ENCODE measurements at places on chromosomes 13 and 19. TPM values are rescaled to one million over a fixed set of nuclear protein-coding genes. Genes with fewer than 3 reads are reported as not detected.

Gene ZNF835
- 3.0 TPM for total RNA-seq

Gene TGFBR3L
- 1.2 TPM for total RNA-seq

Gene ZNF823
- total RNA-seq = 5.6 TPM

DNA sequence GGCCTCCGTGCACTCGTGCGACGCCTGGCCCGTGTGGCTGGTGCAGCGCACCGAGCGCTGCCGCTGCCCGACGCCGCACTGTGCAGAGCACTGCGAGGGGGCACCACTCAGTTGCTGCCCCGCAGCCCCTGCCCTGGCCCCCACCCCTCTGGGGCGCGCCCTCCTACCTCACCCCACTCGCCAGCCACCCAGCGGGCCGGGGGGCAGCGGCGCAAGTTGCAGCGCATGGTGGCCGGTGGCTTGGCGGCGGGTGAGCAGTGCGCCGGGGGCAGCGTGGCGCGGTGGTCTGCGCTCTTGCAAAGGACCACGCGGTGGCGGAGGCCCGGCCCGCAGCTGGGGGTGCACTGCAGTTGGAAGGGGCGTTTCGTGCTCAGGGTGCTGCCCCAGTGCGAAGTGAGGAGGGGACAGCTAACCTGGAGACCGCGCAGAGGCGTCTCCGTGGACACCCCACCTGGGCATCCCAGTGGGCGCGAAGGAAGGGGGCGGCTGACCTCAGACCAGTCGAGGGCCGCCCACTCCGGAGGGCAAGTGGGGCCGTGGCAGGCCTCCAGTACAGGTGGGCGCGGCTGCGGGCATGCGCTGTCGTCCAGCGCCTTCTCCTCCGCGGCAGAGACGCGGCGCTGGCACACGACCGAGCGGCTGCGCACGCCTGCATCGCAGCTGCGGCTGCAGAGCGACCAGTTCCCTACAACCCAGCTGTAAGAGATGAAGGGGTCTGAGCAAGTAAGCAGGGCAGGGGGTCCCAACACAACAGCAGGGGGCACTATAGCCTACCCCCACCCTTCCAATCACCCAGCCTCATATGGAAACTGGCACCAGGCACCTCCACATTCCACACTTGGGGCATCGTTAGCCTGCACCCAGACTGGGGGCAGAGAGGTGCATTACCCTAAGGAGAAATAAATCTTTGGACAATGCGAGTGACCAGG, 8.0 kb upstream of the MYO1F start:
- no peak for DNase-seq
- H3K27me3 ChIP-seq = no peaks in the 10 kb centered on the region
- no peaks in the 10 kb centered on the region for H3K36me3 ChIP-seq
- no peak overlapping the region for H3K27ac ChIP-seq

DNA sequence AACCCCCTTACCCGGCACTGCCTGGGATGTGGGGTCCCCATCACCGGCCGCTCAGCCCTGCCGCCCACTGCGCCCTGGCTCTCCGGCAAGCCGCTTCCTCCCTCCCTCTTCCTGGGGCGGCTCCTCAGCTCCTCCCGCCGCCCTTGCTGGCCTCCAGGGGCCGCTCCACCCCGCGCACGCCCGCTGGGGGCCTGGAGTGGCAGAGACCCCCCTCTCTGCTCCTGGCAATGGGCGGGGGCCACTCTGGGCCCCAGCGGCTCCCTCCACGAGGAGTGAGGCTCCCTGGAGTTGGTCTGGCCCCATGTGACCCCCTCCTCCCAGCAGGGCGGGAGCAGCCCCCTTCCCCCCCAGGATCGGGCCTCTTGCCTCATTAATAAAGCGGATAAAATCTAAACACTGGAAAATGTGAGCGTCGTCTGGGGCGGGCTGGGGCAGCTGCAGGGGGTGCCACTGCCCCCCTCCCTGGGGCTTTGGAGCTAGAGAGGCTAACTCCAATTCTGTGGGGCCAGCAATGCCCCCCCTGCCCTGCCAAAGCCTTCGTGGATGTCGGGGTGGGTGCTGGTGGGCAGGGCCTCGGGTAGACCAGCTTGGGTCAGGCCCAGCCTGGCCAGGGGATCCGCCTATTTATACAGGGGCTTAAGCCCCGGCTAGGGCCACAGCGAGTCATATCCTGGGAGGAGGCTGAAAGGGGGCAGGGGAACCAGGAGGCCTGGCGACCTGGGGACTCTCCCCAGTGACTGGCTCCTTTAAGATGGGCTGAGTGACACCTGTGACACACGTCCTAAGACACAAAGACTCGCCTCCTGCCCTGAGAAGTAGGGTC, at the start of gene PTGER1:
PTGER1 (minus strand) TSS at position 104 of the 823 bp plus-strand sequence. CDS start 1,034 bp downstream, outside the sequence.
- H3K27me3 ChIP-seq = no peaks in the 10 kb centered on the region
- peaks cover 40% of the 10 kb centered on the region for H3K4me1 ChIP-seq
- no peak for DNase-seq
- no peak within 1 kb of the TSS for H3K27ac ChIP-seq
- peaks cover 27% of the 10 kb centered on the region for H3K36me3 ChIP-seq

Gene FGF22
- 0.52 TPM for total RNA-seq

Gene SIAH3
- total RNA-seq = not detected

DNA sequence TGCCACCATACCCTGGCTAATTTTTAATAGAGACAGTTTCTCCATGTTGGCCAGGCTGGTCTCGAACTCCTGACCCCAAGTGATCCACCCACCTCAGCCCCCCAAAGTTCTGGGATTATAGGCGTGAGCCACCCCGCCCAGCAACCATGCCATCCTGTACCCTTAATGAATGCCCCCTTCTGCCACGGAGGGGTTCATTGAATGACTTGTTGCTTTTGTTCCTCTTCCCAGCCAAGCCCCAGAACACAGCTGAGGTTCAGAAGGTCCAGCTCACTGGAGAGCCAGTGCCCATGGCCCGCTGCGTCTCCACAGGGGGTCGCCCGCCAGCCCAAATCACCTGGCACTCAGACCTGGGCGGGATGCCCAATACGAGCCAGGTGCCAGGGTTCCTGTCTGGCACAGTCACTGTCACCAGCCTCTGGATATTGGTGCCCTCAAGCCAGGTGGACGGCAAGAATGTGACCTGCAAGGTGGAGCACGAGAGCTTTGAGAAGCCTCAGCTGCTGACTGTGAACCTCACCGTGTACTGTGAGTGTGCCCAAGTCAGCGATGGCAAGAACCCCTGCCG, 6.0 kb downstream of the PVR start:
- no peak overlapping the region for H3K4me3 ChIP-seq
- H3K27me3 ChIP-seq = no peaks in the 10 kb centered on the region
- no peak overlapping the region for H3K27ac ChIP-seq
- H3K4me1 ChIP-seq = peaks cover 13% of the 10 kb centered on the region

GRCh38 chr19:13119627-13120026, 1.6 kb downstream of the NACC1 start:
- H3K4me1 ChIP-seq = peaks cover 35% of the 10 kb centered on the region
- DNase-seq = no peak
- H3K27ac ChIP-seq = no peak overlapping the region
- H3K4me3 ChIP-seq = peak overlapping the region; percentile 88

Gene DCT
- total RNA-seq = not detected

DNA sequence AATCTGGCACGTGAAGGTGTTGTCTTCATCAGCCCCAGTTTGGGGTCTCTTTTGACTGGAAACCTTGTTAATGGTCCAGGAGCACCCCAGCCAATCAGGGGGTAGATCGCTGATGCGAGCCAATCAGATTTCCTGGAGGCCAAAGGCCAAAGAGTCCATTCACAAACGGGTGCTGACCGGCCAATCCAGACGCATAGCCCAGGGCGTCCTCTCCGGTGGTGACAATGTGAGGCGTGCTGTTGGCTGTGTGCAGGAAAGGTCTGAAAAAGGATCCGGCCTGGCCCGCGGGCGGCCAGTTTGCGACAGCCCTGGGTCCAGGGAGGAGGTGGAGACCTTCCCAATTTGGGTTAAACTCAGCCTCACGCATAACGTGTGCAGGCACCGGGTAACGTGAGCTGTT, 3.1 kb downstream of the MAST3 start:
- H3K4me1 ChIP-seq = peaks cover 29% of the 10 kb centered on the region
- H3K4me3 ChIP-seq = no peak overlapping the region
- no peak overlapping the region for H3K27ac ChIP-seq
- H3K27me3 ChIP-seq = no peaks in the 10 kb centered on the region
- DNase-seq = no peak
- H3K36me3 ChIP-seq = no peaks in the 10 kb centered on the region

Gene ZNF121
- 25.1 TPM for total RNA-seq

- H3K27me3 ChIP-seq = no peaks in the 10 kb centered on the region
- H3K36me3 ChIP-seq = no peaks in the 10 kb centered on the region
- no peak overlapping the region for H3K4me3 ChIP-seq
Observed at GRCh38 chr13:108572782-108573211, 56.6 kb upstream of the MYO16 start.

GRCh38 chr13:34748596-34748995, 193.5 kb upstream of the NBEA start:
- no peak for DNase-seq
- H3K4me1 ChIP-seq = no peaks in the 10 kb centered on the region
- H3K4me3 ChIP-seq = no peak overlapping the region

Gene IRS2
- 43.8 TPM for total RNA-seq

GRCh38 chr19:42051166-42052115, 18.6 kb downstream of the GRIK5 start:
- no peak overlapping the region for H3K27ac ChIP-seq
- H3K4me3 ChIP-seq = no peak overlapping the region
- no peak for DNase-seq
- H3K36me3 ChIP-seq = no peaks in the 10 kb centered on the region

DNA sequence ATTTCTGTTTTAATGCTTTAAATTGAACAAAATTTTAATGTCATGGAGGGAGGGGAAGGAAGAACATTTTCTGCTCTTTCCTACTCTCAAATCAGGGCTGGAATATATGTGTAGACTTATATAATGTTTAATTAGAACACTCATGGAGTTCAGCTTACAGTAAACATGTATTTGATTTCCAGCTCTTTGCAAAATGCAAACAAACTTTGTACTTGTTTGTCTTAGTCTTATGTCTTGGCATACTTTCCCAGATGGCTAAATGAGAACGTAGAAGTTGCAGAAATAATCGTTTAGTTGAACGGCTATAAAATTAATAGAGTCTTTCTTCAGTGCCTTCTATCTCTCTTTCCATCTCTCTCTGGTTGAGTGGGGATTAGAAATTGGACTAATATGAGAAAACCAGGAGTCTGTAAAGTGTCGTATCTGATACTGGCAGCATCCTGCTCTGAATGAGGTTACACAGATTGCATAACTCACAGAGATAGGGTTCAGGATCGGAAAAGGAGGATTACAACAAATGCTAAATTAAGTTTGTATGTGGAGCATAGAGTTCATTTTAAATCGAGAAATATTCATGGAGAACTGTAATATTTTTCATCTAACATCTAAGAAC, 82.3 kb downstream of the FGF9 start:
- no peak for DNase-seq
- H3K27ac ChIP-seq = no peak overlapping the region
- no peaks in the 10 kb centered on the region for H3K27me3 ChIP-seq
- H3K4me3 ChIP-seq = no peak overlapping the region
- no peaks in the 10 kb centered on the region for H3K36me3 ChIP-seq

DNA sequence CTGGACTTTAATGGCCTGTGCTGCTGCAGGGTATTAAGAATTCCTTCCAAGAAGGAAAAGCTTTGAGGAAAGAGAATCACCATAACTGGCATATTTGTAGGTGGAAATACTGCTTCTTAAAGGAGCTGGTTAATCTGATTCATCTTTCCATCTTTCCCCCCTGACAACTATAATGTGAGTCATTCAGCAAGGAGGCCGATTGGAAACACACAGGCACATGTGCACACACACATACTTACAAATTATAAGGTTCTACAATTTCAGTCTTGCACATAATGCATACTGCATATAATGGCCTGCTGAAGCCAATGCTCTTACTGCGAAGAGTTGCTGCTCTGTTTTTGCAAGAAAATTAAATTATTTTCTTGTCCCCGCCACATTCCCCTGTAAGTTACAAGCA, 78.8 kb upstream of the TPP2 start:
- no peak overlapping the region for H3K27ac ChIP-seq
- no peaks in the 10 kb centered on the region for H3K4me1 ChIP-seq
- no peak overlapping the region for H3K4me3 ChIP-seq
- H3K27me3 ChIP-seq = no peaks in the 10 kb centered on the region
- no peaks in the 10 kb centered on the region for H3K36me3 ChIP-seq
- DNase-seq = no peak

DNA sequence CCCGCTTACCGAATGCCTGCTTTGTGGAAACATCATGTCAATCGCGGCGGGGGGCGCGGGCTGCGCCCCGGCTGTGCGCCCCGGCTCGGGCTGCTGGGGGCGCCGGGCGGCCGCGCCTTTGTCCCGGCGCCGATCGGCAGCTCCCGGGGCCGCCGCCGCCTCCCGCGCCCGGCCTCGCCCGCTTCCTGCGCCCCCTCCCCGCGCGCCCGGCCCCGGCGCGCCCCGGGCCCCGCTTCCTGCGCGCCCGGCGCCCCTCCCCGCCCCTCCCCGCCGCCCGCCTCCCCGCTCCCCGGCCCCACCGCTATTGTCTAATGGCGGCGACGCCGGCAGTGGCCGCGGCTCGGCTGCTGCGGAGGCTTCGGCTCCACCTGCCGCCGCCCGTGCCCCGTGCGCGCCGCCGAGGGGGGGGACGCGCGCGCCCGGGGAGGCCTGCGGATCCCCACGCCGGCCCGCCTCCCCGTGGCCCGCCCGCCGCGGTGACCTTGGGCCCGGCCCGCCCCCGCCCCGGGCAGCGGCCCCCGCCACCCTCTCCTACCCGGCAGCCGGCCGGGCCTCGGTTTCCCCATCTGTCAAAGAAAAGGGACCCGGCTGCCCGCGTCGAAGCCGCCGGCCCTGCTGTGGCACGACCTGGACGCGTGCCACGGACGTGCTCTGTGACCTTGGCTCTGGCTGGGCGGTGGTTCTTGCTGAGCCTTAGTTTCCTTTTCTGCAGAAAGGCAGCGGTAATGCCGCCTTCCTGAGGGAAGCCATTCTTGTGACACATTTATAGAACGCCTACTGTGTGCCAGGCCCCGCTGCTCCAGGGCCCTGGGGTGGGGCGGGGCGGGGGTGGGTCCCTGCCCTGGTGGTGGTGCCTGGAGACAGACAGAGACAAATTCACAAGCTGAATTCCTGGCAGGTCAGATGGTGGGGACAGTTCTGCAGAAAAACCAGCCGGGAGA, at the start of gene TLE5:
TLE5 (minus strand) TSS at position 331 of the 941 bp plus-strand sequence; CDS start at position 36, 295 bp downstream.
- no peaks in the 10 kb centered on the region for H3K27me3 ChIP-seq
- peaks cover 37% of the 10 kb centered on the region for H3K4me1 ChIP-seq
- H3K4me3 ChIP-seq = peak within 1 kb of the TSS; percentile 88
- DNase-seq = peak; percentile 88
- H3K27ac ChIP-seq = peak within 1 kb of the TSS; percentile 97
- H3K36me3 ChIP-seq = peaks cover 27% of the 10 kb centered on the region

Gene ZNF320
- total RNA-seq = 19.0 TPM

- no peaks in the 10 kb centered on the region for H3K4me1 ChIP-seq
- no peak for DNase-seq
- H3K4me3 ChIP-seq = no peak overlapping the region
- no peak overlapping the region for H3K27ac ChIP-seq
- H3K27me3 ChIP-seq = no peaks in the 10 kb centered on the region
Observed at GRCh38 chr19:50268041-50268440, 61.1 kb downstream of the KCNC3 start.

DNA sequence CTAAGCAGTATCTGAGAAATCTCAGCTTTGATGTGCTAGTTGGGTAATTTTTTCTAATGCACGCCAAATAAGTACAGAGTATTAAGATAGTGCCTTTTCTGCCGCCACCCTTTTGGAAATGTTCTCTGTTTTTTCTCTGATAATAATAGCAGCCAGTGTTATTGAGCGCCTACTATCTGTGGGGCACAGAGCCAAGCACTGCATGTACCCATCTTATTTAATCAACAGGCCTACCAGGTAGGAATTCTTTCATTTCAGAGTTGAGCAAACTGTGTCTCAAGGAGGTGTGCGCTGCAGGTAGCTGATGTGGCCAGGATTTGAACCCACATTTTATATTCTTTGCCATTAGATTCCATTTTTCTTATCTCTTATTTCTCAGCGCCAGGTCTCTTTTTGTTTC, 1.4 kb downstream of the EPN1 start:
- no peaks in the 10 kb centered on the region for H3K27me3 ChIP-seq
- H3K27ac ChIP-seq = no peak overlapping the region
- DNase-seq = no peak
